Effector memory CD4-positive, alpha-beta T cell (primary cell): ENCODE measurements at places on chromosomes 12 and 14.

GRCh38 chr14:66405158-66405557, 81.0 kb upstream of the CCDC196 start:
- no peak for DNase-seq

DNA sequence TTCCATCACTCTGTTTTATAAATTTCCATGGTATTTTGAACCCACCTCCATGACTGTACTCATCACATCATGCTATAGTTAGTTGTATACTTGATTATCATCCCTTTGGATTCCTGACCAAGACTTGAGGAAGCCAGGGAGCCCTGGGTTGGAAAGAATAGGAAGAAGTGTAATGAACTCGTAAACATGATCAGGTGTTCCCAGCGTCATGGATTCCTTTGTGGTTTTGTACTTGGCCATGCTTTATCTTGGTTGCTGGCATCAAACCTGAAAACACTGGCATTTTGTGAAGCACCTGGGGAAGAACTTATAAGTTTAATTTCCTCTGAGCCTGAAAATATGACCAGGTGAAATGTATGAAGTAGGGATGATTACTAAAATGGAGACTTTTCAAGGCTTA, 76.4 kb downstream of the CHST11 start:
- DNase-seq: no peak

DNA sequence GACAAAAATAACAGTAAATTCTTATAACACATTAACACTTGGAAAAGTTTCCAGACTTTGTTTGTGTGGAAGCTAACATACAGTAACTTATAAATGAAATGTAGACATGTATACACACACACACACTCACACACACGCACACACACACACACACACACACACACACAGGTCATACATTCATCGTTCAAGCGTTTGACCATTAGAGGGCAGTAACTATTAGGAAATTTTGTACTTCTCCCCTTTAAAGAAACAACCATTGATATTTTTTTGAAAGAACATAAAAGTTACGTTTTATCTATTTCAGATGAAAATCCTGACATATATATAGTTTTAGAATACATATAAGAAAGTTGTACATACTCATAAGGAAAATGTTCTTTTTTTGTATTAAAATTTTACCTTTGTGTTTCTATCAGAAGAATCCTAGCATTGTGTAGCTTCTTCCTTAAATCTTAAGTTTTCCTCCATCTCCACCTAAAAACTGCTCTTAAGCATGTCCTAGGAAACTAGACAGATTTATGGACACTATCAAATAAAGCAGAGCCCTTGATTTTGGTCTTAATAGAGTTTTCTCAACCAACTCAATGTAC, 29.0 kb downstream of the PTPRQ start:
- no peak for DNase-seq

DNA sequence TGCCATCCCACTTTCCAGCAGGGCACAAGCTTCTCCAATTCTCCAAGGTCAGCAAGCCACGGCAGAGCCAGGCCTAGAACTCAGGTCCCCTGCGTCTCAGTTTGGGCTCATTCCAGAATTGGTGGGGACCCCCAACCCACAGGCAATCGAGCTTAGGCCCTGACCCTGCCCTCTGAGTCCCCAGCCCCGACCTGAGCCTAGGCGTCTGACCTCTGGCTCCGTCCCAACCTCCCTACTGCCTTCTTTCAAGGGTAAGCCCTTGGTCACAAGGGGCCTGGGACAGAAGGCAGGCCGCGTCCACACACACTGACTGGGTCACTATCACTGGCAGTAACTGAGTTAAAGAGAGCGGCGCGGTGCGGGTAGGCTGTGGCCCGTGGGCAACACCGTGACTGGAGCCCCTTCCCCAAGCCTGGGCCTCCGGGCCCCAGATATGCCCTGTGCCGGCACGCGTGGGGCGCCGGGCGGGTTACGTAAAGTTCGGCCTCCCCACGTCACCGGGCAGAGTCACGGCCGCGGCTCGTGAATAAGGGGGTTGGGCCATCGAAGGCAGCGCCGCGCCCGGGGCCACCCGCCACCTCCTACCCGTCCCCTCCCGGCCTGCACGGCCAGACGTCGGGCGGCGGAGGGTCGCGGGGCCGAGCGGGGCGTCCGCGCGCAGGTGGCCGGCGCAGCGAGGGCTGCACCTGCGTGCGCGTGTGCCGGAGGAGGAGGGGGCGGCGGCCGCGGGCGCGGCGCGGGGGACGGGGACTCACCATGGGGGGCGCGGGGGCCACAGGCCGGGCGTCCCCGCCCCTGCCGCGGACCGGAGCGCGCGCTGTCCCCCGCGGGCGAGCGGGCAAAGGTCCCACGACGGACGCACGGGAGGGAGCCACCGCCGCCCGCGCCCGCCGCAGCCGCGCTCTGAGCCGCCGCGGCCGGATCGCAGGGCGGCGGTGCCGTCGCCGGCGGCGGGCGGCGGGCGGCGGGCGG, 516 bp downstream of the ANKRD9 start:
- DNase-seq: no peak

DNA sequence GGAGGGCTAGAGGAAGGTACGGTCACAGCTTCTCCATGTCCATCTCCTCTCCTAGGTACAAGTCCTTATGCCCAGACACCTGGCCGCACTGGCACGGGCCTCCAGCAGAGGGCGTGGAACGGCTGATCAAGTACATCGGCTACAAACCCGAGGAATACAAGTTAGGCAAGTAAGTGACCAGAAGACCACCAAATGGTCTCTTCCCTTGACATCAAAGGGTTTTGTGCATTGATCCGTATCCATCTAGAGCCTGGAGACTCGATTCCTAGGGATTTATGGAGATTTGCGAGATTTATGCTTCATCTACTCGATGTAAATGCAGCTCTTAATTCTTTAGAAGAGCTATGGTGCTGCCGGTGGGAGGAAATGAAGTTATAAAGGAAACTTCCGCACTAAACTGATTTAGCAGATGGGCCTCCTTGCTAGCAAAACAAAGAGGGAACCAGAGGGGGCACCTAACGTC, 44.2 kb downstream of the KCTD10 start:
- peak; percentile 43 for DNase-seq

GRCh38 chr14:102824832-102825231, 47.6 kb downstream of the TRAF3 start:
- DNase-seq: no peak

GRCh38 chr12:32102234-32102633, 4.4 kb upstream of the BICD1 start:
- DNase-seq: no peak

- DNase-seq: peak; percentile 2
Measured at GRCh38 chr12:7460375-7461259, 16.7 kb upstream of the CD163L1 start.

- no peak for DNase-seq
Measured at GRCh38 chr12:74610711-74611110, 73.1 kb downstream of the ATXN7L3B start.

GRCh38 chr14:102192840-102193502, 53.3 kb downstream of the WDR20 start:
- no peak for DNase-seq

GRCh38 chr14:99055816-99056215, 216.2 kb downstream of the BCL11B start:
- DNase-seq: no peak

DNA sequence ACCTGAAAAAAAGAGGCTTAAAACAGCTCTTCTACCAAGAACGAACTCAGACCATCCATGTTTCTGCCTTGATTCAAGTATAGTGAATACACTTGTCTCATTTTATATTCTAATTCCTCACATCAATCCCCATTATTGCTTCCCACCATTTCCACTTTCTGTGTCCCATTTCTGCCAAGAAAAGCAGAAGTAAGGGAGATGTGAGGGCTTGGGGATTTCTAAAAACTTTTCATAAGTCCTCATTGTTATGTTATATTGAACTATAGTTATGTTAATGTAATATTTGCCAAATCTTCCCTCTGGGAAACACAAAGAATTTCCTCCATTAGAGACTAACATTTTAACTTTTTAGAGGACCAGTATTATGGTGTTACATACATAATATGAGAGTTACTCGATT, 48.2 kb upstream of the PSMA6 start:
- DNase-seq: no peak

DNA sequence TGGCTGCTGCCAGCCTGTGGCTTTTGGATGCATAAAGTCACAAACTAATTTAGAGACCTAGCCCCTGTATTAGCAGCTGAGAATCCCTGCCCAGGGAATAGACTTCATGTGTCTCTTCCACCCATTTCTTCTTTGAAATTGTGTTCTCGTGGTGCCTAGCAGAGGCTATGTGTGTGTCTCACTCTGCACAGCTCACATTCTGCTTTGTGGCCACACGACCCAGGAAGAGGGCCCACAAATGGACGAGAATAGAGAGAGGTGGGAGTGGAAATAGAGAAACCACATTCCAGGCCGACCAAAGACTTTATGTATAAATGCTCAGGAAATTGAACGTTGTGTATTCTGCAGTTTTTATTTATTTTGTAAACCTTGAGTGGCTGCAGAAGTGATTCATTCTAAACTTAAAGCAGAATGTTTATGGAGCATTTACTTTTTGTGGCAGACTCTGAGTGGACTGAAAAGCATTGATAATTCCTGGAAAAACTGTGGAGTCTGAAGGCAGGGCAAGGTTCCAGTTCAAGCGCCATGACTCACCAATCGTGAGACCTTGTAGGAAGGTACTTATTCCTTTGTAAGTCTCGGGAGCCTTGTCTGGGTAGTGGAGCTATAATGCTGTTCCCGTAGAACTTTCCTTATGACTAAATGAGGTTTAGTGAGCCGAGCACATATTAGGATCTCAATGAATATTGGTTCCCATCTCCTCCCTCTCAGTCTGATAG, 9.1 kb downstream of the B4GALNT3 start:
- DNase-seq: no peak

GRCh38 chr12:92513231-92513730, 189.5 kb upstream of the PLEKHG7 start:
- no peak for DNase-seq

GRCh38 chr12:110280392-110280778, 662 bp upstream of the ATP2A2 start:
- DNase-seq: peak; percentile 34

GRCh38 chr12:83018088-83018487, 331.4 kb downstream of the TMTC2 start:
- DNase-seq: no peak

- no peak for DNase-seq
Measured at GRCh38 chr12:95445884-95446505, 28.0 kb upstream of the METAP2 start.

- DNase-seq: no peak
Measured at GRCh38 chr14:91946622-91947474, 646 bp downstream of the FBLN5 start.

DNA sequence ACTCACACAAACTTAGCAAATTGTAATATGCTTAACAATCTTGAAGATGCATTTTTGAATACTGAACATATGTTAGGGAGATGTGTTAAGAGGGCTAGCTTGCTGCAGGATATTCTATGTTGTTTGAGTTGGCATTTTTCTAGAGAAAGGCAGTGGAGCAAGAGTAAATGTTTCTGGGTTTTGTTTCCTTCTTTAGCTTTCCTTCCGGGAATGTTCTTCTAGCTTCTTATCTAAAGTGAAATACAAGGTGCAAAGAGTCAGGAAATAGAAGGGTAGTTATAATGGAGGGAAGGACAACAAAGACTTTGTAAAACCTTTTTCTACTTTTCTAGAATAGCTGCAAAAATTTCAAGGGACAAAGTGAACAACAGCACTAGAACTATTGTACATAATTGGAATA, 77.6 kb upstream of the KCNH3 start:
- no peak for DNase-seq

GRCh38 chr12:54385251-54385914, 850 bp upstream of the ZNF385A start:
- DNase-seq: no peak

DNA sequence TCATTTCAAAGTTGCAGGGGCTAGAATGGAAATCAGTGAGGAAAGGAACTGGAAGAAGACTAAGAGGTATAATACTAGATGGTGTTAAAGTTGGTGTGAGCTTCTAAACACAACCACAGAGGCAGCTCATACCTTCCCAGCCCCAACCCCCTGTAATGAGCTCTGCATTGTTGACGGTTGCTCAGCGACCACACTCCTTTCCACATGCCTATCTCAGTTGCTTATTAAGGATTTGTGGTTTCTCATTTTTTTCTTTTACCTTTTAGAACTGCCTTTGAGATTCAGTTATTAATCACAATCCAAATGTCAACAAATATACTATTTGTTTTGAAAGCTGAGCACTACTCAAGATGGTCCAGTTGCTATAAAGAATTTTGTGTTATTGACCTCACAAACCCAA, 62.1 kb upstream of the KIF21A start:
- no peak for DNase-seq

GRCh38 chr12:71014180-71014785, 93.7 kb upstream of the PTPRR start:
- DNase-seq: no peak

DNA sequence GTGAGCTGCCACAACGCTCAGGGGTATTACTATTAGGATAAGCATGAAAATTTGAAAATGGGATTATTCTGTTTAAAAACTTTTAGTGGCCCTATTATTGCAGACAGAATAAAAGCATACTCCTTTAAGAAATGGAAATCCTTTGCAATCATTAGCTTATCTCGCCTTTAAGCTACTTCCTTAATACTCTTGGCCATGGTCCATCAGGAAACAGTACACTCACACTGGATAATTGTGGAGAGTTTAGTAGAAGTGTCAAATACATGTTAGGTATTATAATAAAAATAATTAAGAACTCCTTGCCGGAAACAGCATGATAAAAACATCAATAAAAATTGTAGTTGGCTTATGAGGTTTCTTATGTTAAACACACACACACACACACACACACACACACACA, 100.4 kb upstream of the PPFIA2 start:
- DNase-seq: no peak

DNA sequence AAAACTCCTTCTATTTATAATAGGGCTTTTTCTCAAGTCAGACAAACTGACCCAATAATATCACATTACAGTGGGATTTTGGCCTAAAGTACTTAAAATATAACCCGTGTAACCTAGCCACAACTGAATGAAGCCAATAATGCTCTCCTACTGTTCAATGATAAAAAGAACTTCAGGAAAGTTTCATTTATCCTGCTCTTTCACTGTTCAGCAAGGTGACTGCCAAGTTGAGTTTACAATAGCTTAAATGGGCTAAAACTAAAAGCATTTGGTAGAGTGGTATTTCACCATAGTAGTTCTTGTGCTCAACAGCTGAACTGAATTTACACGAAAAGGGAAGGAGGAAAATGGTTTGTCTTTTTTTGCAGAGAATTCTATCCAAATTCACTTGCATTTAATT, 49.8 kb downstream of the CNTN1 start:
- DNase-seq: no peak

DNA sequence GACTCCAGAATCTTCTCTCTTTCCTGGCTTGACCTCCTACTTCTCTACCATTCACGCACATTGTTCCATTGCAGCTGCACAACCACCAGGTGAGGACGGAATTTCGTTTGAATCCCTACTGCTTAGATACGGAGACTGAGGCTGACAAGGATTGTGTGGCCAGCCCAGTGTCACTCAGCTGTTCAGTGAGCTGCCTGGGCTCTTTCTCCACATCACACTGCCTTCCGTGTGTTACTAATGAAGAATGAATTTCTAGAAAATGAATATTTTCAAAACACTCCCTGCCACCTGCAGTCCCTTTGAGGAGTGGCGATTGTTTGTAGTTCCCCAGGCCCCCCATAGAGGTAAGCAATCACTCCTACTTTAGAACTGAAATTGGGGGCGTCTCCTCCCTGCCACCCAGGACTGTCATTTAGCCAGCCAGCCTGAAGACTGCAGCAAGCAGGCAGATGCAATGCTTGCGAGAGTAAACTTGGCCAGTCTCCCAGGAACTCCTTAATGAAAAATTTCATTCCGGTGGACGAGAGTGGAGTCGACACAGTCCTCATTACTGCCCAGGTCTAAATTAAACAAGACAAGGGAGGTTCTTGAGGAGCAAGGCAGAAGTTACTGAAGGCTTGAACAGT, 239.7 kb downstream of the SLC41A2 start:
- no peak for DNase-seq

GRCh38 chr12:97939156-97939555, 476.6 kb downstream of the RMST start:
- no peak for DNase-seq
